Stimulated activated CD8-positive, alpha-beta memory T cell treated with anti-CD3 and anti-CD28 coated beads, Interleukin-7, amount 100 ng/mL, for 1 hour (primary cell): ENCODE measurements at places on chromosomes 3 and 15.
A peak's percentile ranks its signal among the peaks of the same experiment; 100 is the strongest.

DNA sequence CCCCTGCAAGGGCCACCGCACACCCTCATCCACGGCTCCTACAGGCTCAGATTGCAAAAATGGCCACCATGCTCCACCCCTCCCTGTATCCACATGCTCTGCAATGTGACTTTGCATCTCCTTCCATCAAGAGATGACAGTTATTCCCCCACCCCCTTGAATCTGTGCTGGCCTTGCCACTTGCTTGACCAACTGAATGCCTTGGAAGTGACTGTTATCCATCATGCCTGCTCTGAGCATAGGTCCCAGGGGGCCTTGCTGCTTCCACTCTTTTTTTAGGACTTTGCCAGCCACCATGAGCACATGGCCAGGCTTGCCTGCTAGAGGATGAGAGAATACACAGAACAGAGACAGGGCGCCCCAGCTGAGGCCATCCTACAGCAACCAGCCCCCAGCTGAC lies 13.6 kb downstream of the HAPLN3 start:
- DNase-seq = no peak

DNA sequence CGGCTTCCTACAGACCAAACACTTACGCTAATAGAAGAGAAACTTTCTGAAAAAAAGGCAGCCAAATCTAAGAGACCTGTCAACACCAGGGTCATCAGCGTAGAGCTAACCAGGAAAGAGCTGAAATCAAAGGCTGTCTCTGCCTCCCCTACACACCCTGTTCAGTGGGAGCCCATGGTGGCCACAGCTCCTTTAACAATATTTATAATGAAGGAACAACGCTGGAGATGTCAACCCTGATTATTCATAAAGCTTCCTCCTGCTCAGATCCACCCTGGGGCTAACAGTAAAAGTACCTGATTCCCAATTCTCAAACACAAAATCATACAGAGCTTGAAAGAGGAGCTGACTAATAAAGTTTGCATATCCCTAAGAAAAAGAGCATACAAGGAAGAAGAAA lies 133.7 kb downstream of the ANXA2 start:
- no peak for DNase-seq

DNA sequence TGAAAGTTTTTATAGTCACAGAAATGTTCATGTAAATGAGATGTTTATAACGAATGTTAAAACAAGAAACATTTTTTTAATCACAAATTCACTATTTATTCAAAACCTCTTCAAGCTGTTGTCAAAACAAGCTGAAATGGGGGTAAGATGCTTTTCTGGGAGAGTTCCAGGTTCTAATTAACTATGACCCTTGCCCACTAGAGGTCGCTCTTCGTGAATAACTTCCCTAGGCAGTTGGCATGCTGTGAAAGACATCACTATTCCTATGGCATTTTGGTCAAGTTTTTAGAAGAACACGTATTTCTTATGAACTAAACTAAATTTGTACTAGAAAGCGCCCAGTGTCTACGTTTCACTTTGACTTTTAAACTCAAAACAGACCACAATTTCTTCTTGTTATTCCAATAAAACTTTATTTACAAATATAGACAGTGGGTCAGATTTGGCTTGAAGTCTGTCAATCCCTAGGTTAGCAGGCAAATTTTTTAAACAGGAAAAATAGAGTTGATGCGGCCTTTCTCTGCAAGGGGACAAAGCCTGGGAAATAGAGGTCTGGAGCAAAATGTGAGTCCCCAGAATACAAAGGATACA lies 62.8 kb upstream of the CMTM8 start:
- DNase-seq = peak; percentile 31

DNA sequence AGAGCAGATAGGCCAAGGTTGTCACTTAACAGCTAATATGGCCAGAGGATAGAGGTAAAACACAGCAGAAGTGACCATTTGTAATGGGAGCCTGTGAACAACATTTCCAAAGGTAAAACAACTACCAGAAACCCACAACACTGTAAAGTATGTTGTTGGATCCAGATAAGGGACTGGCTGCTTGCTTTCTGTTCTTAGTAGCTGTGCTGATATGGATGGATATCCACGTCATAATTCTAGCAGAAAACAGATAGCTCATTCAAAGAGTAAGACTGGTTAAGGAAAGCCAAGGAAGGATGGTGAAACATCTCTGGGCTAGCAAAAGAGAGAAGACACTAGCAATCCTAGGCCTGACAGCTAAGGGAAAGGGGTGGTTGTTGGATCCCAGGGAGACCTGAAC lies 36.9 kb upstream of the SPRED1 start:
- DNase-seq = no peak

DNA sequence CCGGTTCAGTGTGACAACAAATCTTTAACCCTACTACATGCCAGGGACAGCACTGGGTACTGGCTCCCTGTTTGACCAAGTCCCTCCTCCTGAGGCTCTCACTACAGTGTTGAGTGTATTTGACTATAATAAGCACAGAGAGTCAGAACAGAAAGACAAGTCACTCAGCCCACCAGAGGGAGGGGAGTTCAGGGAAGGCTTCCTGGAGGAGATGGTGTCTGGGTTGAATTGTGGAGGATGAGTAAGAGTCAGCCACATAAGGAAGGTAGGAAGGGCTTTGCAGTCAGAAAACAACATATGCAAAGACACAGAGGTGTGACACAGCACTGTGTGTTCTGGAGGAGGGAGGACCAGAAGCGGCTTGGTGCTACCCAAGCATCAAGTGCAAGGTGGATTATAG lies 17.7 kb downstream of the MEGF11 start:
- DNase-seq = no peak

DNA sequence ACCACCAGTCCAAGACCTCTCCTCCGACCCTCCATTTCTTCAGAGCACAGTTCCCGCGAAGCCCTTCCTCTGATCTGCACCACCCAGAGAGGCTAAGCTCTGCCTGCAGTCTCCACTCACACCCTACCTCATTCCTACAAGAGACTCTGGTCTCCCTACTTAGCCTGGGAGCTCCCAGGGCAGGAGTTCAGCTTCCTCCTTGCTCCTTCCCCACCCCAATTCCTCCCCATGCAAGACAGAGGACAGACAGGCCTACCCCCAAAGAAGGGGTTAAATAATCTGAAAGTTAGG lies 12.6 kb upstream of the VIPR1 start:
- no peak for DNase-seq

DNA sequence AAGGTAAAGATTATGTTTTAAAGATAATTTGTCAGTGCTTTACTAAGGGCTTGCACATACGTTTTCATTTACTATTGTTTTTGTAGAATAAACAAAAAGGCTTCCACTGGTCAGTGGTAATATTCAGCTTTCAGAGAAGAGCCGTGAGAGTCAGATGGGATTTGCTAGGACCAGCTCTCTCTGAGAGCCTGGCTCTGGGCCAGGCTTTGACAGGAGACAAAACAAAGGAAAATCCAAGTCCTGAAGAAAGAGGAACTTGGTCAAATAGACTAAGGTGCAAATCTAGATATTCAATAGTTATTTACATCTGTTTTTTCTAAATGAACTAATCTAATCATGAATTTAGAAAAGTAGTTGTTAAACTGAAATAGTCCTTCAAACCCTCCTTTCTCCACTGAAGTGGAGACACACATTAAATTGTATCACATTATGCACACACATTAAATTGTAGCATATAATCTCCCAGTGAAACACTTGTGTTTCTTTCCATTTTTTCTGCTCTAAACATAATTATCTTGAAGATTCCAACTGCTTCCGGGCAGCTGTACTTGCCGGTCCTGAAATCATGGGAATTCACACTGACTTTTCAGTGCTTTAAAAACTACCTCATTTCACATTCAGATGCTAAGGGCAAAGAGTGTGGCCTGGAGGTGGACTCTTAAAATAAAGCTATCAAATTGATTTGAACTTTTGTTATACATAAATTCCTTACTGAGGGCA lies 55.1 kb upstream of the FILIP1L start:
- DNase-seq = no peak

GRCh38 chr15:64651601-64652191 lies 123.7 kb downstream of the RBPMS2 start:
- no peak for DNase-seq
